Omental fat pad (tissue), 4 donors: ENCODE measurements at places on chromosomes 6 and 20. TPM values are rescaled to one million over a fixed set of nuclear protein-coding genes. Genes with fewer than 3 reads are reported as not detected.

The PKHD1 gene
- not detected for total RNA-seq

GRCh38 chr6:20542927-20543602 lies 8.8 kb downstream of the CDKAL1 start:
- no peak for DNase-seq

GRCh38 chr6:14397518-14397901 lies 279.9 kb downstream of the CD83 start:
- no peak for DNase-seq

The ASIP gene
- total RNA-seq, result not detected

- DNase-seq, result no peak
Observed at GRCh38 chr6:30683183-30683979, 3.1 kb downstream of the PPP1R18 start.
